ENCODE measurements at places on chromosomes 3 and 15. TPM values are rescaled to one million over a fixed set of nuclear protein-coding genes. Genes with fewer than 3 reads are reported as not detected.
A peak's percentile ranks its signal among the peaks of the same experiment; 100 is the strongest.

DNA sequence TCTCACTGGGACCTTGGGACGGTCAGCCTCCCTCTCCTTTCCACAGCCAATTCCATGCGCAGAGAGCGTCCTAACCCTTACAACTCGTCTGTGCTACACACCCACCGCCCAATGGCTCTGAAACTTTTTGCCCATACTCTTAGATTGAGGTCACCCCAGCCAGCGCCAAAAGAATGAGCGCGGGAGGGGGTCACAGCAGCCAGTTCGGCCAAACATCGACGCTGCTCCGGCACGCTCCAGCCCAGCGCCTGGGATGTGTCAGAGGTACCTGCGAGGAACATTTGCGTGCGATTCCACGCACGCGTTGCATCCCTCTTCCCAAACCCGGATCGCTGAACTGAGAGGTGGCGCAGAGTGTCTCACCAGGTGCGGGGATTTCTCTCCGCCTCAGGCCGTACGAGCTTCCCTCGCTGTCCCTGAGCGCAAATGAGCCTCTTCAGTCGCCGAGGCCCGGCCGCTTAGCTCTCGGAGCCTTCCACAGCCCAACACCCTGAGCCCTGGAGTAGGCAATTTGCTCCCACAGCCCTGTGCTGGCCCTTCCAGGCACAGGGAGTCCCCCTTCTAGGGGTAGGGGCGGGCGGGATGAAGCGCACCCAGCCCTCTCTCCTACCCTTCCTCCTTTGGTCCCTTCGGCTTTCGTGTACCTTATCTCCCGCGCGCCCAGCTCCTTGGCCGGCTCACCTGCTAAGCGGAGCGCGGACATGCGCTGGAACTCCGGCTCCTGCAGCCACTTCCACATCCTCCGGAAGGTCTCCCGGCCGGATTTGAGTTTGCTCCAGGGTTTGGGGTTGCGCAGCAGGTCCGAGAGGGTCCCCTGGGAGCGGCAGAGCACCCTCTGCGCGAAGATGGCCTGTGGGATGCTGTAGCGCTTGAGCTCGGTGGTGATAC is 1.8 kb downstream of the ONECUT1 start:
- no peak overlapping the region for H3K4me3 ChIP-seq
- peaks cover 92% of the 10 kb centered on the region for H3K27me3 ChIP-seq
- no peaks in the 10 kb centered on the region for H3K36me3 ChIP-seq
- no peak for DNase-seq

DNA sequence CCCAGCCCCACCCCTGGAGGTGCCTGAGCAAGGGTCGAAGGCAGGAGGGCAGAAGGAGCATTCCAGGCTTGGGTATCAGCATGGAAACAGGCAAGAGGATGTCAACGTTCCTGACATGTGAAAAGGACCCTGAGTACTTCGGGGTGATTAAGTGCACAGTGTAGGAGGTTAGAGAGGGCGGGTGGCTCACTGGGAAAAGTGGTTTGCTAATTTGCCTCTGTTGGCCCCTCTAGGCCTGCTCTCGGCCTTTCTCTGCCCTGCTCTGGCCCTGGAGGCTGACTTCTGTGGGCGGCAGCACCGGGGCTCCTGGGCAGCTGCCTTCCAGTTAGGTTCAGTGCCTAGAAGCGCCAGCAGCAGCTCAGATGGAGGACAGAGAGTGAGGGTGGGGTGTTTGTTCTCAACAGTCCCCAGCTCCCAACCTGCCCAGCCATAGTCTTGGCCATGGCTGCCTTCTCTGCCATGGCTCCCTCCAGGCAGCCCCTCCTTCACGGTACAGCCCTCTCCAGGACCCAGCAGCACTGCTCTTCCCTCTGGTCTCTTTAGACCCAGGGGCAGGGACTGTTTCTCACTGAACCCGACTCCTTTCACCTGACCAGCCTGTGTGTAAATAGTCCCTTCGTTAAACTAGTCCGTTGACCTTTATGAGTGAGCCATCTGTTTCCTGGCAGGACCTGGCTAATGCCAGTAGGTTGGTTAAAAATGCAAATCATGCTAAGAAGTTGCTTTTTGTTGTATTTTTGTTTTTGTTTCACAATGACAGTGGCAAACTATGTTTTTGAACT is 107.1 kb upstream of the TPM1 start:
- no peak overlapping the region for H3K27ac ChIP-seq
- no peaks in the 10 kb centered on the region for H3K27me3 ChIP-seq
- H3K36me3 ChIP-seq, result no peaks in the 10 kb centered on the region
- peak; percentile 17 for DNase-seq

DNA sequence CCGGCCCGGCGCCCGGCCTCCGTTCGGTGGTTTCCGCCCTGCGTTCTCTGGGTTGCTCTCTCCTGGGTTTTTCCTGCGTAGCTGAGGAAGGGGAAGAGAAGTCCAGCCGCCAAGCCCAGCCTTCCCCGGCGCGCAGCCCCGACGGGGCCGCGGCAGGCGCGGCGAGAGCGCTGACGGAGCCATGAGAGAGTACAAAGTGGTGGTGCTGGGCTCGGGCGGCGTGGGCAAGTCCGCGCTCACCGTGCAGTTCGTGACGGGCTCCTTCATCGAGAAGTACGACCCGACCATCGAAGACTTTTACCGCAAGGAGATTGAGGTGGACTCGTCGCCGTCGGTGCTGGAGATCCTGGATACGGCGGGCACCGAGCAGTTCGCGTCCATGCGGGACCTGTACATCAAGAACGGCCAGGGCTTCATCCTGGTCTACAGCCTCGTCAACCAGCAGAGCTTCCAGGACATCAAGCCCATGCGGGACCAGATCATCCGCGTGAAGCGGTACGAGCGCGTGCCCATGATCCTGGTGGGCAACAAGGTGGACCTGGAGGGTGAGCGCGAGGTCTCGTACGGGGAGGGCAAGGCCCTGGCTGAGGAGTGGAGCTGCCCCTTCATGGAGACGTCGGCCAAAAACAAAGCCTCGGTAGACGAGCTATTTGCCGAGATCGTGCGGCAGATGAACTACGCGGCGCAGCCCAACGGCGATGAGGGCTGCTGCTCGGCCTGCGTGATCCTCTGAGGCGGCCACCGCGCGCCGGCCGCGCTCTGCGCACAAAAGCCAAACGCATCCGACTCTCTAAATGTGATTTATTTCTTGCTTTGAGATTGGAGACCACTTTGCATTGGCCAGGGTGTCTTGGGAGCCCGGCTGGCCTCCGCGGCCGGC is 727 bp downstream of the RAP2B start:
- H3K4me1 ChIP-seq, result peaks cover 33% of the 10 kb centered on the region
- DNase-seq, result peak; percentile 58
- no peaks in the 10 kb centered on the region for H3K27me3 ChIP-seq
- H3K36me3 ChIP-seq, result peaks cover 2% of the 10 kb centered on the region

GRCh38 chr3:32186097-32186496 is 52.4 kb upstream of the CMTM8 start:
- DNase-seq, result no peak
- no peak overlapping the region for H3K4me3 ChIP-seq
- peaks cover 5% of the 10 kb centered on the region for H3K27me3 ChIP-seq

- H3K27me3 ChIP-seq, result no peaks in the 10 kb centered on the region
- DNase-seq, result no peak
- no peaks in the 10 kb centered on the region for H3K36me3 ChIP-seq
- no peak overlapping the region for H3K4me3 ChIP-seq
- no peaks in the 10 kb centered on the region for H3K4me1 ChIP-seq
Observed at GRCh38 chr3:79081335-79081734, 686.5 kb downstream of the ROBO1 start.

GRCh38 chr3:197394464-197395321 is 96.3 kb upstream of the DLG1 start:
- H3K36me3 ChIP-seq, result no peaks in the 10 kb centered on the region
- DNase-seq, result peak; percentile 94
- H3K4me3 ChIP-seq, result no peak overlapping the region

DNA sequence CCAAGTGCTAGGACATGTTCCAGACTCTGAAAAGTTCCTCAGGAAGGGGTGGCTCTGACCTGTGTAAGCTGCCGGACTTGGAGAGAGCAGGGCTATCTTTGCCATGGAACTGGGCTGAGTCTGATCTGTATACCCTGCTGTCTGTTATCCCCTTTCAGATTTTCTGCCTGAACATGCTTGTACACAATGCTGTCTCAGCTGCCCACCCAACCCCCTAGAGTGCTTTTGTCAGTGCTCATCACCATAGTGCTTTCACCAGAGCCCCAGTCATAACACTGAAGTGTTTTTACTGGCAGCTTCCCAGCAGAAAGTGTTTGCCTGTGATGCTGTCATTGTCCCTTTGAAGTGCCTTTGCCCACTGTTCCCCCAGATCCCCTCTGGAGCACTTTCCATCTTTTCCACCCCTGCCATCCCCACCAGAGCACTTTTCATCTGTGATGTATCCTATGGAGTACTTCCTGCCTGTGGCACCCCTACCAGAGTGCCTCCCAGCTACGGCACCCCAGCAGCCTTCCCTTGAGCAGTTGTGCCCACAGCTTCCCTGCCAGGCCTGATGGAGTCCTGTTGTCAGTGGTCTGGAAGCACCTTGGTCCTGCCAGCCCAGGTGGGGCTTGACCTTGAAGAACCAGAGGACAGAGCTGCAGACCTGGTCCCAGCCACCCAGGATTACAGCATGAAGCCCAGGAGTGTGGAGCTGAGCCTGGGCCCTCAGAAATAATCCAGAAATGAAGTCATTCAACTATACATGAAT is 397.7 kb downstream of the DIPK2A start:
- no peak overlapping the region for H3K27ac ChIP-seq
- no peaks in the 10 kb centered on the region for H3K27me3 ChIP-seq
- no peaks in the 10 kb centered on the region for H3K36me3 ChIP-seq
- DNase-seq, result no peak

- no peaks in the 10 kb centered on the region for H3K4me1 ChIP-seq
- H3K36me3 ChIP-seq, result no peaks in the 10 kb centered on the region
- H3K4me3 ChIP-seq, result no peak overlapping the region
- H3K27me3 ChIP-seq, result no peaks in the 10 kb centered on the region
- H3K27ac ChIP-seq, result no peak overlapping the region
- no peak for DNase-seq
Observed at GRCh38 chr3:150079029-150079739, 108.5 kb upstream of the PFN2 start.

DNA sequence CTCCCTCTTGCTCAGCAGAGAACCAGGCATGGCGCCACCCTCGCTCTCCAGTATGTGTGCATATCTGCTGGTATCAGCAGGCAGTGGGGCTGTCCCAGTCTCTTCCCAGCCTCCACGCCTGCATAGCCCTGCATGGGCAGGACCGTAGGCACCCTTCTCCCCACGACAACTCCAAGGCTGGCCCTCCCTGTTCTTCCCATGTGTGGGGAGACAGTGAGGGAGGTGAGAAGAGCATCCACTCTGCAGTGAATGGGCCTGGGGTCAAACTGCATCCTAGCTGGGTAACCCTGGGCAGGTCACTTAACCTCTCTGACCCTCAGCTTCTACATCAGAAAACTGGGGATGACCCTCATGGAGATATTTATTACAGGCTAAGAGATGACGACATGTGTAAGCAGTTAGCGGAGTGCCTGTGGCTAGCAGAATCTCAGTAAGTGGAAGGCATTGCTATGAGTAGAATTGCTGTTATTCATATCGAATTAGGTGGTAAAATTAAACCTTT is 13.3 kb upstream of the SSUH2 start:
- peaks cover 8% of the 10 kb centered on the region for H3K4me1 ChIP-seq
- H3K27ac ChIP-seq, result peak overlapping the region; percentile 20
- no peak for DNase-seq
- no peak overlapping the region for H3K4me3 ChIP-seq

The LRRN1 gene
- not detected for total RNA-seq

The NPAP1 gene
- not detected for total RNA-seq

Measured in endothelial cell of umbilical vein (primary cell).